ENCODE measurements at places on chromosomes 6 and 20.

GRCh38 chr6:52089758-52090348 lies 2.4 kb upstream of the PKHD1 start:
- DNase-seq = no peak

- no peak for DNase-seq
These were observed 2.0 kb downstream of the SOX4 start for GRCh38 chr6:21595285-21596144.

- no peak for DNase-seq
These were observed 89.9 kb downstream of the CDS2 start for GRCh38 chr20:5216663-5217062.

GRCh38 chr20:23090147-23090546 lies 4.0 kb upstream of the CD93 start:
- no peak for DNase-seq

DNA sequence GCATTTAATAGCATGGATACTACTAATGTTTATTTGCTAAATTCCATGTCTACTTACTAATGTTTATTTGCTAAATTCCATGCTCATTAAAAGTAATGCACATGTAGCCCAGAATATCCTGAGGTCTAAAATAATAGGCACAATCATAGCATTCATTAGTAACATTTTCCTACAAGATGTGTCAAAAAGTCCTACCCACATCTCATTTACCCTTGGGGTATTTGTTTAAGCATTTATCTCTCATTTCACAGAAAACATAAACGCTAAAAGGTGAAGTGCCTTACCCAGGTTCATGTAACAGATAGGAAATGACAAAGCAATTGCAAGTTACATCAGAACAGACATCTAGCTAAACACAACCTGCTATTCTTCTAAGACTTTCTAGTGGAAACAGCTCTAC lies 457.1 kb downstream of the HACE1 start:
- DNase-seq = no peak

Data from stimulated activated CD8-positive, alpha-beta memory T cell treated with anti-CD3 and anti-CD28 coated beads, Interleukin-7, amount 100 ng/mL, for 48 hours (primary cell).